ENCODE measurements at places on chromosomes 4 and X.
A peak's percentile ranks its signal among the peaks of the same experiment; 100 is the strongest.

DNA sequence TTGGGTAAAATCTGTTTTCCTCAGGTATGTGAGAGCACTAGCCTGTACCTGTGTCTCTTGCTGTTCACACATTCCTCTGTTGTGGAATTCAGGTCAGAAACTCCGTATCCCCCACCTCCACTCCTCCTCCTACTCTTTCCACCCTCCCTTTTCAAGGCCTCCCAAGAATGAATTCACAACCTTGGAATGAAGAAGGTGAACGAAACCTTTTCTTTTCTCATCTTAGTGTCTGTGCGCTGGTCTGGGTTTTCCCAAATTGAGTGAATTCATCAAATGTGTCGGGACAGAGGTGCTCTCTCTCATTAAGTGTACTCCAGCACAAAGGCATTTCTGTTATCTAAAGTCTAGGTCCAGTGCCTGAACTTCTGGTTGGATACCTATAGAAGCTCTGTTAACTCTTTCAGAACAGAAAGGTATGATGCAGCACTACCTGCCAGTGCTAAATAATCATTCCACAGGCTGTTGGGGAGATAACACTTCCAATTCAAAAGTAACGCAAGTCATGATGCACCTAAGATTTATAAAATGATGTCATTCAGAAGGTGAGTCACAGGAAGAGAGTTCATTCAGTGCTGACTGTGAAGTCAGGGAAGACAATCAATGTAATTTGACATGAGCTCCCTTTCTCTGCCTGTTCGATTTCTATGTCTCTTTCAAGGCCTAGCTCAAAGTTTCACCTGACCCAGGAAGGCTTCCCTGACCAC, 41.9 kb downstream of the COL4A6 start:
- no peak for DNase-seq

DNA sequence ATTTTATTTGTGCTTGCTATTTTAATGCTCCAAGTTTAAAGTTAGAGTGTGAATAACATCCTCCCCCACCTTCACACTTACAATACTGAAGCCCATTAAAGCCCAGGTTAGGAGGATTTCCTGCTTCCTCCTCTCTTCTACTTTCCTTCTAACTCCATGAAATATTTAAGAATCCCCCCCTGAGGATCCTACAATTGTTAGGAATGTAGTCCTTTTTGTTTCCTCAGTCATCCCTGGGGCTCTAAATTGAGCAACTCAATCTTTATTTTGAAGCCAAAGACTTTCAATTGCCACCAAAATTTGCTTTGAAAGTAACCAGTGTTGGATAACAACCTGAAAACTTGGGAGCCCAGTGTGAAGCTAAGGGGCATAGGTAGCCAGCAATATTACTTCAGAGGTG, 276.9 kb downstream of the FAM47A start:
- DNase-seq, result no peak

GRCh38 chrX:99703473-99703872, 706.6 kb downstream of the PCDH19 start:
- DNase-seq, result no peak

- DNase-seq, result no peak
Observed at GRCh38 chr4:109007976-109008375, 245.1 kb upstream of the ETNPPL start.

- DNase-seq, result no peak
Observed at GRCh38 chrX:110462957-110463356, 104.3 kb downstream of the RTL9 start.

- peak; percentile 15 for DNase-seq
Observed at GRCh38 chrX:110317061-110317819, 645 bp downstream of the AMMECR1 start.

- no peak for DNase-seq
Observed at GRCh38 chr4:189204616-189205015, 736.1 kb upstream of the FRG1 start.

DNA sequence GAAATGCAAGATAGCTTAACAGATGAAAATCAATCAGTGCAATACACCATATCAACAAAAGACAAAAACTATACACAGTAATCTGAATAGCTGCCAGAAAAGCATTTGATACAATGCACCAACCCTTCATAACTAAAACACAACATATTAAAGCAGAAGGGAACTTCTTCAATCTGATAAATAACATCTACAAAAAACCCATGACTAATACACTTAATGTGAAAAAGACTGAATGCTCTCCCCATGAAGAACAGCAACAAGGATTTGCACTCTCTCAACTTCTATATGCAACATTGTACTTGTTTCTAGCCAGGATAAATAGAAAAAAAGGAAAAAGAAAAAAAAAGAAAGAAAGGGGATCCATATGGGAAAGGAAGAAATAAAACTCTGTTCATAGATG, 139.7 kb downstream of the RBM47 start:
- no peak for DNase-seq

DNA sequence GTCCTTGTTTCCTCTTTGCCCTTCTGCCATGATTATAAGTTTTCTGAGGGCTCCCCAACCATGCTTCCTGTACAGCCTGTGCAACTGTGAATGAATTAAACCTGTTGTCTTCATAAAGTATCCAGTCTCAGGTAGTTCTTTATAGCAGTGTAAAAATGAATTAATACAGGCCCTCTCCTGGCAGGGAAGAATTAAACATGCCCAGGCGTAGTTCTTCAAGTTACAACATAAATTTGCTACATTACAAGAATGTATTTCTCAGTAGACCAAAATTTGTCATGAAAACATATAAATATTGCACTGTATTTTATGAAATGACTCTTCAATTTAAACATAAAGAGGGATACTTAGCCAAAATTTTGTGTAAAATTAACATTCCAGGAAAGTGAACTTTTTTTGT, 1089.9 kb upstream of the PCDH10 start:
- DNase-seq, result no peak

DNA sequence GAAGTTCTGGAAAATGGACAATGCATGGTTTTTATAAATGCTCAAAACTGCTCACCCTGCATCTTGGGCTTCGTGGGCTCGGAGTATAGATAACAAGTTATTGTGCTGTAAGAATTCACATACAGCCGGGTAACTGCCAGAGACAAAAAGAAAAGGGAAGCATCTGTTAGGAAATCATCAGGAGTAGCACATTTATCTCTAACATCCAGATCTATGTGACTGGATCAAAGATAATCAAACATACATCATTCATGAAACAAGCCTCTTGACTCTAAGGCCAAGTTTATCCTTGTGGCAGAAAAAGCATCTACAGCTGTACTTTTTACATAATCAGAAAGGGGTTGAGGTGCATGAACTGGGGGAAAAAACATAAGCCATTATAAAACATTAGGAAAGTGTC, 264.2 kb downstream of the PPP3CA start:
- no peak for DNase-seq

- DNase-seq, result no peak
Observed at GRCh38 chr4:67521506-67521905, 23.8 kb downstream of the CENPC start.

- no peak for DNase-seq
Observed at GRCh38 chr4:81492606-81493230, 21.0 kb upstream of the RASGEF1B start.

DNA sequence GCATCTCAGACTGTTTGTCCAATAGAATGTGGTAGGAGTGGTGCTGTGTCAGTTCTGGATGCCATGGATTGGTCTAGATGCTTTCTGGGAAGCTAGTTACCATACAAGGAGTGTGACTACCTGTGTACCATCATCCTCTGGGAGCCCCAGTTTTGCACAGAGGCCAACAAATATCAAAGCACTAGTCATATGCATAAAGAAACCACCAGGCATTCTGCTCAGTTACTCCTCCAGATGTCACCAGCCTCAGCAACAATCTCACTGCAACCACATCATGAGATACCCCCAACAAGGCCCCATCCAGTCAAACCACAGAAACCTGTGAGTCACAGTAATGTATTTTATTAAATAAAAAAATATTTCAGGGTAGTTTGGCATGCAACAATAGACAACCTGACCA, 435.8 kb upstream of the CPEB2 start:
- no peak for DNase-seq

- DNase-seq, result no peak
Observed at GRCh38 chrX:13376857-13377549, 57.1 kb upstream of the ATXN3L start.

- DNase-seq, result no peak
Observed at GRCh38 chrX:101223226-101223625, 3.6 kb downstream of the DRP2 start.

- no peak for DNase-seq
Observed at GRCh38 chrX:153649178-153649914, 2.3 kb downstream of the DUSP9 start.

GRCh38 chr4:154407443-154407842, 84.2 kb downstream of the DCHS2 start:
- DNase-seq, result no peak

DNA sequence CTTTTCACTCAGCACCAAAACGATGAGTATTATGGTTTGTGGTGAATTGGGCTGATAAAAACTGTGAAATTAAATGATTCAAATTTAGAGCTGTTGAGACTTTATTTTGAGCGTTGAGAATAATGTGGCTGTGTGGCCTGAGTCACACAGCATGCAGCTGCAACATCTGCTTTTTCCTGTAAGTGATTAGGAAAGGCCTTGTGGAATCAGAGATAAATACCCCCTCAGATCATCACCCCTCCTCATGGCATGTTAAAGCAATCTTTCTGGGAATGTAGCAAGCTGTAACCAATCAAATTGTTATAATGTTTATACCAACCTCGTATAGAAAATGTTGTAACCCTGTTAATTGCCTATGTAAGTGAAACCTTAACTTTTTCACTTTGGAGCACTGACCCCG, 90.0 kb upstream of the GRPR start:
- no peak for DNase-seq

DNA sequence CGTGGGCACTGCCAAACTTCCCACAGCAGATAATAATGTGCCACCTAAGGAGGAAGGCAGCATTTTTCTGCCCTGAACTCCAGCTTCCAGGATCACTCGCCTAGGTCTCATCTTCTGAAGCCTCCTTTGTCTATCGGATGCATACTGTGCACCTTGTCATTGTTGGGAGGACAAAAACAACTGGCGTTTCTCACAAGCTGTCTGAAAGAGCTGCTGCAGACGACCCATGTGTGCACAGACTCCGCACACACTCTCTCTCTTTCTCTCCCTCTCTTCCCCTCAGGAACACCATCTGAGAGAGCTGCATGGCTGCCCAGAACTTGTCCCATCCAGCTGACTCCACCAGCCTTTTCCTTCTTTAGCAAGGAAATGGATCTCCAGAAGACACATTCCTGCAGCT, 83.0 kb downstream of the MAML3 start:
- no peak for DNase-seq
